ENCODE measurements at places on chromosomes 16 and 17.
A peak's percentile ranks its signal among the peaks of the same experiment; 100 is the strongest.

DNA sequence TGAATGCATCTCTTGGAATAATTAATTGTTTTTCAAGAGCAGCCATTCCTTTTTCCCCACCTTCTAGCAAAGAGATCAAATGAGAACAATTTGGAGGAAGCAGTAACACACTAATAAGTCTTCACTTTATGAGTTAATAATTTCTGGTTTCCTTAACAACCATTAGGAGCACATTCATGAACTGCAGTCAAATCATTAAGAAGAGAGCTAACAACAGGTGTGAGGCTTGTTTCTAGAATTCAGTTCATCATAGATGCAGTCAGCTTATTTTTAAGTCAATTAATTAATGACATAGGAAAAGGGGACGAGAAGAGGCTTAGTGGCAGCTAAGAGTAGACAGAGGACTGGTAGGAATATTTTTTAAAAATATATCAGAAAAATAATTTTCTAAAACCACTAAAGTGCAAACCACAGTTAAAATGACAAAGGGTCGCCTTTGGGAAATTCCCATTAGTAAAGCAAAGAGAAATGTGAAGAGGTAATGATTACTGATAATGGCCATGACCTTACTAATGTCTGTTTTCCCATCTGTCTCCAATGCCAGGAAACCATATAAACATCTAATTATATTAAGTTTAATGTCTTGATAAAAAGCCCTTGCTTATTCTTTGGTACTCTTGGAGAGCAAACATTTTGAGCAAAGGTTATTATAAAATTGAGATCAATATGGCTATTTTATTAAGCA is 184.2 kb downstream of the KCNJ2 start:
- DNase-seq, result no peak

DNA sequence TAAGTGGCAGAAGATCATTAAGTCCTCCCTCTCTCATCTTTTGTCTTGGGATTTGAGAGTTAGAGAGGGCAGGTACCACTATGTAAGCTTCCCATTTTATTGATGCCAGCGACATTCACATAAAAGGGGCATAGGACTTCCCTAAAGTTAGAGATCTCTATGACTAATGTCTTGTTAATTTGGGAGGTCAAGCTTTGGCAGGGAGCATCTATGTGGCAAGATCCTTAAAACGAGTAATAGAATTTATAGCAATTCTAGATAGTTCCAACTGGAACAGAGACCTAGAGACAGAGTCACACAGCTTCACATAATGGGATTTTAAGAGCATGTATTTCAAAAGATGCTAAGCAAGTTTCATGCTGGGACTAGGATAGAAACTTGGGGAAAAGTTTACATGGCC is 308.0 kb downstream of the MAP2K6 start:
- no peak for DNase-seq

DNA sequence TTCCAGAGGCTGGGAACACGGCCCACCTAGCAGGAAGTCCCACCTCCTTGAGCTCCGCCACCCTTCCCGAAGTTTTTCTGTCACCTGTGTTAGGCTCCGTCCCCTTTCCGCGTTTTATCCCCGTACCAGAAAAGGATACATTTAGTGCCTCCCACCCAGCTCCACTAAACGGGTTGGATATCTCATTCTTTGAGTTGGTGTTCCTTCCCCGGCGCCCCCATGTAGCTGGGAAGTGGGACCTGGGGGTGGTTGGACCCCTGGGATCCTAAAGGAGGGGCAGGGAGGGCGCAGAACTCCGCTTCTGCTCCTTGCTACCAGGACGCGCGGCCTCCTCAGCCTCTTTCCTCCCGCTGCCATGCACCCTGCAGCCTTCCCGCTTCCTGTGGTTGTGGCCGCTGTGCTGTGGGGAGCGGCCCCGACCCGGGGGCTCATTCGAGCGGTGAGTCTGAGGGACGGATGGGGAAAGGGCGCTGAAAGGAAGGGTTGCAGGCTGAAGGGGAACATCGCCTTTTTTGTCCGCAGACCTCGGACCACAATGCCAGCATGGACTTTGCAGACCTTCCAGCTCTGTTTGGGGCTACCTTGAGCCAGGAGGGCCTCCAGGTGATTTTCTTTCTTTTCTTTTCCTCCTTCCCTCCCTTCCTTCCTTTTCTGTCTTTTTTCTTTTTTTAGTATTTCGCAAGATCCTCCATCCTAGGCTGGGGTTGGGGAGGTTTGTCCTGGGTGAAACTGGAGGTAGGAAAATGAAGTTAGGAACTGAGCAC is 669 bp downstream of the RNF167 start:
- no peak for DNase-seq

- DNase-seq, result peak; percentile 52
Measured at GRCh38 chr16:67430977-67431774, at the start of gene HSD11B2. Gene HSD11B2, plus strand, starts transcription at chr16:67431121. Its CDS starts 128 bp downstream, at chr16:67431249.

Data from heart right ventricle (tissue), 16 donors.